ENCODE measurements at places on chromosomes 11 and 22.

- DNase-seq: no peak
These were observed 600.4 kb upstream of the CADM1 start for GRCh38 chr11:116104498-116105174.

DNA sequence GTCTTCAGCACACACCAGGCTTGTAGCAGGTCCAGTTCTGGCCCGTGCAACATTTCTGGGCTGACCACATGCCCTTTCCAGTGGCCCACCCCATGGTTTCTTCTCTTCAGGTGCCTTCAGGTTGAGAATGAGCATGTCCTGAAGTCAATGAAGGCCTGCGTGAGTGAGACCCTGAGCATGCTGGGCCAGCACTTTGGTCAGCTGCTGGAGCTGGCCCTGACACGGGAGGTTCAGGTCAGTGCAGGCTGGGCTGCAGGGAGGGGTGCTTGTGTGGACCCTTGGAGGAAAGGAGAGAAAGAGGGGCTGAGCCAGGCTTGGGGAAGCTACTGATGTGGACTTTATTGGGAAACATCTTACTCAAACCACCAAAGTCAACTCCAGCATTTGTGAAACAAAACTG is 63.5 kb downstream of the INSC start:
- no peak for DNase-seq

DNA sequence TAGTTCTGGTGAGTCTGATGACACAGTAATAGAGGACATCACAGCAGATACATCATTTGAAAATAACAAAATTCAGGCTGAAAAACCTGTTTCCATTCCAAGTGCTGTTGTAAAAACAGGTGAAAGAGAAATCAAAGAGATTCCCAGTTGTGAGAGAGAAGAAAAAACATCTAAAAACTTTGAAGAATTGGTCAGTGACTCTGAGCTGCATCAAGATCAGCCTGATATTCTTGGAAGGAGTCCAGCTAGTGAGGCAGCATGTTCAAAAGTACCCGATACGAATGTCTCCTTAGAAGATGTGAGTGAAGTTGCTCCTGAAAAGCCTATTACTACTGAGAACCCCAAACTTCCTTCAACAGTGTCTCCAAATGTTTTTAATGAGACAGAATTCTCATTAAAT is 38.7 kb downstream of the RTN3 start:
- DNase-seq: no peak

DNA sequence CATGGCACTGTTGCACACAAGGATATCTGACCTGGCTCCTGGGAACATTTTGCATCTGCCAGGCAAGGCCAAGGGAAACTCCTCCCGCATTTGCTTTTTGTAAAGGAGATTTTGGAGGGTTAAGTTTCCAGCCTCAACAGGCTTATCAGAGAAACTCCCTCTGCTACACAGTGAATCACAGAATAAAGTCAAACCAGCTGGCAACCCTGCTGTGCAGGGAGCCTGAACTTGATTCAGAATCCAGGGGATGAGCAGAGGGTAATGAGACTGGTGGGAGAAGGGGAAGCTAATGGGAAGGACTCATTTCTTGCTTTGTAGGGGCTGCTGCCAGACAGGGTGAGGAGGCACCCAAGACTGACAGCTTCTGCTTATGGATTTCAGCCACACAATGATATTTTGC is 185.3 kb upstream of the ISX start:
- no peak for DNase-seq

GRCh38 chr11:16013649-16014275 is 342.6 kb downstream of the SOX6 start:
- DNase-seq: peak; percentile 5
